ENCODE measurements at places on chromosomes 1 and 21.
A peak's percentile ranks its signal among the peaks of the same experiment; 100 is the strongest.

GRCh38 chr1:242629396-242629795 is 104.9 kb upstream of the PLD5 start:
- DNase-seq: no peak

DNA sequence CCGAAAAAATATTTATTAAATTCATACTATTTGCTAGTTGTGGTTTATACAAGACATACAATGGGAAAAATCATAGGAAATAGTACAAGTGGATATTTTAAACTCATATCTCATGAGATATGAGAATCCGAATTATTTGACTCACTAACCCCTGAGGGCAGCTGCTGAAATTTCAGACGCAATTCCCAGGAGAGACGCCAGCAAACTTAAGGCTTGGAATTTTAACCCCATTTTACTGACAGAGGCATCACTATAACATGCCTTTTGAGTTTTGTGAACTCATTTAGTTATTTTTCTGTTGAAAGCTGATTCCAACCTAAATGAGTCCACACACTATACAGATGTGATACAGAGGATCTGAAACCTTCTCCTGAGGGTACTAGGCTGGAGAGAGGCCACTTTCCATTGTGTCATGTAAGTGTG is 5.9 kb upstream of the MROH9 start:
- DNase-seq: no peak

- DNase-seq: no peak
Observed at GRCh38 chr1:168408884-168409283, 128.2 kb downstream of the TBX19 start.

GRCh38 chr1:221961532-221962292 is 219.8 kb upstream of the DUSP10 start:
- DNase-seq: no peak

DNA sequence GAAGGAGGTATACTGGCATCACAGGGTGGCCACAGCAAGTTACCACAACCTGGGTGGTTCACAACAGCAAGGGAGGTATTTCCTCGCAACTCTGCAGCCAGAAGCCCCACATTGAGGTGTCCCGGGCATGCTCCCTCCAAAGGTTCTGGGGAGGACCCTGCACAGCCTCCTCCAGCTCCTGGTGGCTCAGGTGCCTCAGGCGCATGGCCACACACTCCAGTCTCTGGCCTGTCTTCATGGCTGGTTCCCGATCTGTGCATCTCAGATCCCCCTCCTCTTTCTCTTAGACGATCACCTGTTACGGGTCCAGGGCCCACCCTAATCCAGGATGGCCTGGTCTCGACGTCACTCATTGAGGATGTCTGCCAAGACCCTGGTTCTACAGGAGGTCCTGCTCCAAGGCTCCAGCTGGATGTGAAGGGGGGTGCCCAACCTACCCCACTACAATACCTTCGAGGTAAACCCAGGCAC is 6.7 kb upstream of the ARF1 start:
- no peak for DNase-seq

- no peak for DNase-seq
Observed at GRCh38 chr1:97247196-97247595, 525.6 kb downstream of the PTBP2 start.

DNA sequence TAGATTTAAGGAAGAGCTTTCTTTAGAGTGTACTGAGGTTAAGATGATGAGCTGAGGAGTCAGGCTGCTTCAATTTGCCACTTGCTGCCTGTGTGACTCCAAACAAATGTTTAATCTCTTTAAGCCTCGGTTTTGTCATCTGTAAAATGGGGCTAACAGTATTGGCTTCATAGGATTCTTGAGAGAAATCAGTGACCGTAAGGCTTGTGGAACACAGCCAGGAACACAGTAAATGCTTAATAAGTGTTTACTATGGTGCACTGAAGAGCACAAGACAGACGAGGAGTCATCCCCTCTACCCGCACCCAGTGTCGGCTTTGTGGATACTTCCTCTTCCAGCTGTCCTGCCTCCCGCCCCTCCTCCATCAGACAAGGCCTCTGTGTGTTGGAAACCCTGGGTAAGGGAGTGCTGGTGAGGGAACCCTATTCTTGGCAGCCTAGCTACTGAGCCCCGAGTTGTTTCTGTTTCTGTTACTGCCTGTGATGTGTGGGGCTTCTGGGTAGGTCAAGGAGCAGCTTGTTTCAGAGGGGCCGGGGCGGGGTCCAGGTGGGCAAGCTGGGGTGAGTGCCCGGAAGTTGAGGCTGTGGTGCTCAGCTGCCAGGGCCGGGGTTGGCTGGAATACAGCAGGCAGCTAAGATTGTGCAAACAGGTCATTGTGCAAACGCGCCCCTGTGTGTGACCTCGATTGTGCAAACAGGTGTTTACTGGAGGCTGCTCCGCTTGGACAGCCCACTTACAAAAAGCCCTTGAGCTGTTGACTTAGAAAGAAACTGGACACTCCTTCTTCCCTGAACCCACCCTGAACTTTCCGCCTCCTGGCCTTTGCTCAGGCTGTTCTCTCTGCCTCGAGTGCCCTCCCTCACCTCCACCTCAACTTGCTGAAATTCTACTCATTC is 4.0 kb upstream of the CSF3R start:
- peak; percentile 34 for DNase-seq

DNA sequence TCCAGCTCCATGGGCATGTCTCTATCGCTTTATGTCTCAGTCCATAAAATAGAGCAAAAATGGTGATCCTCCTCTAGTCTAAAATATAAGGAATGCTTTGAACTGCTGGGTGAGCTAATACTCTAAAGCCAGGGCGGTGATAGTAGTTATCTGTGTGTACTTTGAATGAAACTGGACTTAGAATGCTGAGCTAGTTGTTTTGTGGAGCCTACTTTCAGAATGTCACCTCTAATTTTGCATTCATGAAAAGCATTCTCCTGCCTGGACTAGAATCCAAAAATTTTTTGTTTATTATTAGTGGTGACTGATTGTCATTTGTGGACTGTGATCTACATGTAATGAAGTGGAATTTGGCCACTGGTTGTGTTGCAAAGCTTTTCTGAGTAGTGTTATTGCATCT is 241.6 kb upstream of the C1orf105 start:
- no peak for DNase-seq

DNA sequence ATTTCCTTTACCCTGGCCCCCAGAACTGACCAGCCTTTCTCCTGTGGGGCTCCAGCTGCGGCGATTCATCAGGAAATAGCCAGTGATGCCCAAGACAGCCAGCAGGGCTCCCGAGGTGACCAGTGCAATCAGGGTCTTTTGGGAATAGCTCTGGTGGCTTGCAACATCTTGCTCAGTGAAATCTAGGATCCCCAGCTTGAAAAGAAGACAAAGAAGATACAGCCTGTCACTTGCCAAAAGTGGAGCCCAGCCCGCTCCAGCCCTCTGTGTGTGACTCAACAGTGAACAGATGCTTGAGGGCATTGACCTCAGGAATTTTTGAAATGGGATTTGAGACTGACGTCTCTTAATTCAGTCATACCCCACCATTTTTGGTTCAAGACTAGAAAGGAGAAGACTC is 22.3 kb downstream of the CD34 start:
- no peak for DNase-seq

GRCh38 chr1:231049121-231049979 is 9.3 kb upstream of the FAM89A start:
- DNase-seq: no peak

DNA sequence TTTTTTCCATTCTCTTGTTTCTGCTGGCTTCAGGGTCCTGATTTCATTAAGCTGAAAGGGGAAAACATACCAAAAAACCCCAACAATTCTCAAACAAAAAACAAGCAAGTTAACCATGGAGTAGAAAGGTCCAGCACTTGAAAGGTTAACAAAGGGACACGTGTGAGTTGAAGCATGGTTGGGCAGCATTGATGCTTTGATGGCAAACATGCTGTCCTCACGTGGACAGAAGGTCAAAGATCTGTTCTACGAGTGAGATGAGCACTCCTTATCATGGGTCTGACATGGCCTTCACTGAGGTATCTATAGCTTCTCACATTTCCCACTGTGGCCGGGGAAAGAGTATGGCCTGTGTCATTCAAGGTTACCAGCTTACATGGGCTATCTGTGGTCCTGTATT is 394.9 kb downstream of the HHAT start:
- DNase-seq: no peak

DNA sequence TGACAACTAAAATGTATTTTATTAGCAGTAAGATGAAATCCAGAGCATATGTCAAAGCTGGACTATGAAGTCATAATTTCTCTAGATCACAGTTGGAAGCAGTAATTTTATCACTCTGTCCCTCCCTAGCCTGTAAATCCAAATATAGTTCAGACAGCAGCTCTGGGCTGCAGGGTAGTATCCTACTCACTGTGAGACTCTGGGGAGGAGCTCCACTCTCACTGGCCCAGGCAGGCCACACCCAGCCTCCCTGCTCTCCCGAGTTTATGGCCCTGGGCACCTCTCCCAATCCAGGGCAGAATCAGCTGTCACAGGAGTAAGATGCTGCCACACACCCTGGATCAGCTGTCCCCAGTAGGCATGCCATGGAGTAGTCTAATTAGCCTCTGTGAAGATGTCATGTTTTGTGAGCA is 131.1 kb downstream of the HLCS start:
- DNase-seq: no peak

DNA sequence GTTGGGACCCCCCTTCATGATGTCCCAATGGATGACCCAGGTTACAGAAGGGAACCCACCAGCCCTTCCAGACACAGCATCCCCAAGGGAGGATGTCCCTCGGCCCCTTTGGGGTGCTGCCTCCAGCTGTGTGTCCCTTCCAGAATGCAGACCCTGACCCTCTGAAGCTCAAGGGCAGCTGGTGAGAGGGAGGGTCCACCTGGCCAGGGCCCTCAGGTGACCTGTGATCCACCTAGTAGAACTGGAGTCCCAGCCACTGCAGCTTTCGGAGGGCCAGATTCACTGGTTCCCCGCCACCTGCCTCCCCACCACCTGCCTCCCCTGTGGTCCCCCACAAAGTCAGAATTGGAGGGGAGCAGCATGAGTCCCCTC is 9.6 kb upstream of the TFF1 start:
- DNase-seq: no peak

DNA sequence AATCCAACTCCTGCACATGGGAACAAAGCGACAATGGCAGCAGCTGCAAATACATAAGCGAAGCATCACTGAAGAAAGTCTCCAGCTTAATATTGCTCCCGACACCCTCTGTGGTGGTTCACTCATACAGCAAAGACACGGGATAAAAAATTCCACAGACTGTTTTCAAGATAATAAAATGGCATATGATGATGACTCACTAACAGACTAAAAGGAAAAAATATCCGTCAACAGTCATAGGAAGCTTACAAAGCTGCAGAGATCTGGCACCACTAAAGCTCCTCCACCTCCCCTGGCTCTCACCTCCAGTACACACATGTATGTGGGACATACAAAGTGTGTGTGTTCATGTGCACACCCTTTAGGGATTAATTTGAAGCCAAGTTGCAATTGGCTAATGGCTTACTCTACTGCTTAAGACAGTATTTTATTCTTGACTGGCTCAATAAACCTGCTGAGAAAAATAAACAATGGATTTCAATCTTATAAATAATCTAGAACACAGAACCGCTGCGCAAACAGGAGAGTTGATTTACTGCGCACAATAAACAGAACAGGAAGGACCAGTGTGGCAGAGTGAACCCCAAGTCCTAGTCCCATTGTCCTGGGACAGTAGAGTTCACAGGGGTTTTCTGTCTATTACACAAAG is 94.4 kb downstream of the SLC45A1 start:
- DNase-seq: no peak

- no peak for DNase-seq
Observed at GRCh38 chr1:227543283-227544066, 19.9 kb upstream of the ZNF678 start.

DNA sequence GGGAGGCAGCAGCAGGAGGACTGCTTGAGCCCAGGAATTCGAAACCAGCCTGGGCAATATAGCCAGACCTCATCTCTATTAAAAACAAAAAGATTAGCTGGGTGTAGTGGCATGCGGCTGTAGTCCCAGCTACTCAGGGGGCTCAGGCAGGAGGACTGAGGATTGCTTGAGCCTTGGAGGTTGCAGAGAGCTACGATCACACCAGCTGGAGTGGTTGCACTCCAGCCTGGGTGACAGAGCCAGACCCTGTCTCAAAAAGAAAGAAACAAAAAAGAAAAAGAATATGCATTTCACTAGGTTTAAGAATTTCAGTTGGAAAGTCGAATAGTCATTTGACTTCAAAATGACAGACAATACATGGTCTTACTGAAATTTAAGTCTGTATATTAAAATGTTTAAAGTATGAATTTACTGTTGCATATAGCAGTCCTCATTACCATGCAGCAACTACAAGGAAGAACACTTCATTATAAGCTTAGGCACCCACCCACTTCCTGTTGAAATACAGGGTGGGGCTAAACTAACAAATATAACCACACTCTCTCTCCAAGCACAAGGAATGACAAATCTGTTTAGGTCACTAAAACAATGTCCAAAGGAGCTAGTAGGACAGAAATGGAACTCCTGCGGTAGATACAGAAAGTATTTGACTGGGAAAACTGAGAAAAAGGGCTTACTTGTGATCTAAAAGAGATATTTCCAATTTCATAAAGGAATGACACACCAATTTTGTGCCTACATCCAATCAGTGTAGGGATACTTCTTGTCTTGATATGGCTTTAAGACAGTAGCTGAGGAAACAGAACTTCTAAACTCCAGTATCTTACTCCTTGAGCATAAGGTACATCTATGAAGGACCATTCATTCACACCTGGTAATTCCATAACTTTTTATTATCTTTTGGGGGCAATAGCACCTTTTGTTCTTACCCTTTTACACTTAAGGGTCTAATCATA is 44.1 kb downstream of the GPR3 start:
- DNase-seq: peak; percentile 75

DNA sequence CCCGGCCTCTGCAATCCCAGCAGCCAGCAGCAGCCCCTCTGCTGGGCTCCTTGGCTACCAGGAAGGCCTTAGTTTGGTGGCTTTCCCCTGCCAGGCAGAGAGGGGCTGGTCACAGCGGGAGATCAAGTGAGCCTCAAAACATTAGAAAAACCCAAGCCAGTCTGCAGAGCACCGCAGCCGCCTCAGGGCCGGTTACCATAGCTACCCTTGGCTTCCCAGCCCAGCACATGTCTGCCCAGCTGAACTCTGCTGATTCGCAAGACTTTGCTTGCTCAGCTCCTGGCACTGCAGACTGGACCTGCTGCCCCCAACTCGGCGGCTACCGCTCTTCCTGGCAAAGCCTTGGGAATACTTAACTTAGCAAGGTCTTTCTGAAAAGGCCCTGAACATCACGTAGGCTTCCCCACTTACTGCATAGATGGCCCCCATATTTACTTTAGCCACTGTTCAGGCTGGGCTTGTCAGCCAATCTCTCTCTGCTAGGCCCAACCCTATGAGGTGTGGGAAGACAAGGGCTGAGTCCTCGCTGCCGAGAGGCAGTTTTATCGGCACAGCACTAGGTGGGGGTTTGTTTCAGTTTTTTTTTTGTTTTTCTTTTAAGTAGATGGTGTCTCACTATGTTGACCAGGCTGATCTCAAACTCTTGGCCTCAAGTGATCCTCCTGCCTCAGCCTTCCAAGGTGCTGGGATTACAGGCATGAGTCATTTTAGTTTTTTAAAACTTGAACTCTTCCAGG is 28.6 kb upstream of the PLEKHG5 start:
- DNase-seq: no peak

GRCh38 chr1:153699768-153700167 is 21.3 kb downstream of the NPR1 start:
- DNase-seq: no peak

DNA sequence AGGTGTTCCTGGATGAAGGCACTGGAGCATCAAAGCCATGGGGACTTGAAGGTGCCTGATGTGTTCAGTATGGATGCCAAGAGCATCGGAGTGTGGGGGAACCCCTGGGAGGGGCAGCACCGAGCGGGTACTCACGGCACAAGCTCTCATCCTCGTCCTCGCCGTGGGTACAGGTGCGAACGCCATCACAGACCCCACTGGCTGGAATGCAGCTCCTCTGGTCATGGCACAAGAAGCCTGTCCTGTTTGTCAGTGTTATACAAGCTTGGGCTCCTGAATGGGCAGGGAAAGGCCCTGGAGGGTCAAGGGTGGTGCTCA is 6.0 kb downstream of the LDLRAD1 start:
- DNase-seq: no peak

All from NAMALWA (cell line).